ENCODE measurements at places on chromosomes 7 and 10. TPM values are rescaled to one million over a fixed set of nuclear protein-coding genes. Genes with fewer than 3 reads are reported as not detected.
A peak's percentile ranks its signal among the peaks of the same experiment; 100 is the strongest.

Gene RBP4
- total RNA-seq: not detected

Gene RNF133
- total RNA-seq: 4.9 TPM

Gene MINDY4
- total RNA-seq: 4.0 TPM

Gene ZMIZ1
- total RNA-seq: 35.8 TPM

Gene CRHR2
- total RNA-seq: not detected

Gene NUTM2A
- 1.1 TPM for total RNA-seq

DNA sequence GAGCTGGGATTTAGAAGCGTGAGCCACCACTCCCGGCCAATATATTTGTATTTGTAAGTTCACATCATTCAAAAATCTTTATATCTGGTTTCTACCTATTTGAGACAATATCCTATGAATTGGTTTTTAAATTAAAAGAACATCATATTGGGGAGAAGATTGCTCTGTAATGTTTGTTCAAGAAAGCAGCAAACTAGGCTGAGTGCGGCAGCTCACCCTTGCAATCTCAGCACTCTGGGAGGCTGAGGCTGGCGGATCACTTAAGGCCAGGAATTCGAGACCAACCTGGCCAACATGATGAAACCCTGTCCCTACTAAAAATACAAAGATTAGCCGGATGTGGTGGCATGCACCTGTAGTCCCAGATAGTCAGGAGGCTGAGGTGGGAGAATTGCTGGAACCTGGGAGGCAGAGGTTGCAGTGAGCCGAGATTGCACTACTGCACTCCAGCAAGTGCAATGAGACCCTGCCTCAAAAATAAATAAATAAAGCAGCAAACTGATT is 9.4 kb downstream of the NIPSNAP2 start:
- no peak for DNase-seq
- no peaks in the 10 kb centered on the region for H3K27me3 ChIP-seq
- H3K4me3 ChIP-seq: no peak overlapping the region

- H3K36me3 ChIP-seq: no peaks in the 10 kb centered on the region
- DNase-seq: no peak
- no peak overlapping the region for H3K27ac ChIP-seq
- H3K27me3 ChIP-seq: no peaks in the 10 kb centered on the region
- no peaks in the 10 kb centered on the region for H3K4me1 ChIP-seq
These were observed 77.8 kb downstream of the TEX36 start for GRCh38 chr10:125605167-125605566.

DNA sequence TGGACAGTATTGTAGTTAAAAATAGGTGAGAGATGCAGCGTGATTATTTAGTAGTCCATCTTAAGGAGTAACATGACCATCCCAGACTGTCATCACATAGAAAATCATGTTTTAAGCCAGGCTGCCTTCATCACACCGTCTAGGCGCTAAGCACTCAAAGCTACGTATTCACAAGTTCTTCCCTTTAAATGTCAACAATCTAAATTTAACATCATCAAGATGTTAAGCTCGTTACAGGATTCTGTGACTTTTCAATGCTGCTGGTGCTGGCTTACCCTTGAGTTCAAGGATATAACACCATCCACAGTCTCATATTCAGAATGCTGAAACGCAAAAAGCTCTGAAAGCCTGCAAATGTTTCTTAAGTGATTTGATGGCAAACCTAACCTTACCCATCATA is 109.5 kb upstream of the CDCA7L start:
- H3K36me3 ChIP-seq: no peaks in the 10 kb centered on the region
- H3K4me3 ChIP-seq: no peak overlapping the region
- peaks cover 16% of the 10 kb centered on the region for H3K4me1 ChIP-seq
- peaks cover 41% of the 10 kb centered on the region for H3K27me3 ChIP-seq

- no peak for DNase-seq
- no peaks in the 10 kb centered on the region for H3K36me3 ChIP-seq
- H3K4me1 ChIP-seq: no peaks in the 10 kb centered on the region
- no peak overlapping the region for H3K4me3 ChIP-seq
- H3K27me3 ChIP-seq: no peaks in the 10 kb centered on the region
These were observed 778.8 kb downstream of the LRMDA start for GRCh38 chr10:76210211-76210610.

DNA sequence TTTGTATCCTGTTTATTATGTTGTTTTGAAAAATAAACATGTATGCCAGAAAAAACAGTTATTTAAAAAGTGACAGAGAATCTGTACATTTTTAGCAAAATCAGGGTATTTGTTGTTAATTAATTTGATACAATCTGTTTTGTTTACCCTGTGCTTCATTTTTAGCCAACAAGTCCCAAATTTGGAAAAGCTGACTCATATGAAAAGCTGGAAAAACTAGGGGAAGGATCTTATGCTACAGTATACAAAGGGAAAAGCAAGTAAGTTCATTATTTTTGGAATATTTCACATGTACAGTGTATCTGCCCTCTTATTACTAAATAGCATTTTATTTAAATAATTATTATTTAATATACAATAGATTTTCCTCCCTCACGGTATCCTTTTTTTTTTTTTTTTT is 151.4 kb downstream of the CDK14 start:
- H3K27ac ChIP-seq: no peak overlapping the region
- no peak for DNase-seq
- H3K4me1 ChIP-seq: peaks cover 23% of the 10 kb centered on the region
- peaks cover 4% of the 10 kb centered on the region for H3K36me3 ChIP-seq
- H3K27me3 ChIP-seq: no peaks in the 10 kb centered on the region

DNA sequence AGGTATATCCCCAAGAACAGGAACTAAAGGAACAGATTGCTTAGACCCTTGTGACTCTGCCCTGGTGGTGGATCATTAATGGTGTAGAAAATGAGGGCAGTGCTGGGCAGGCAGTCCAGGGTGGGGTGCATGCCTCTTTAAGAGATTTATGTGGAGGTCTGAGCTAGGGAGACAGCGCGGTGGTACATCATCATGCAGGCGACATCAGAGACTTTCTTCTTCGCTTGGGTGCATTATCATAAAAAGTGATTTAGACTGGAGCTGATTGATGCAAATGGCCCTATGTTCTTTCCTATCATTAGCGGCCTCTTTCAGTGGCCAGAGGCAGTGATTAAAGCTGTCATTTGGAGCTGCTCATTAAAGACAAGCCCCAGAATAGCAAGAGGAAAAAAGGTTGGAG is 519.1 kb upstream of the GALNT17 start:
- H3K27me3 ChIP-seq: no peaks in the 10 kb centered on the region
- DNase-seq: no peak
- H3K27ac ChIP-seq: no peak overlapping the region
- no peak overlapping the region for H3K4me3 ChIP-seq
- H3K36me3 ChIP-seq: no peaks in the 10 kb centered on the region

GRCh38 chr10:97508342-97508741 is 9.6 kb downstream of the UBTD1 start:
- no peaks in the 10 kb centered on the region for H3K4me1 ChIP-seq
- no peak for DNase-seq
- H3K4me3 ChIP-seq: no peak overlapping the region
- no peaks in the 10 kb centered on the region for H3K36me3 ChIP-seq
- no peak overlapping the region for H3K27ac ChIP-seq

DNA sequence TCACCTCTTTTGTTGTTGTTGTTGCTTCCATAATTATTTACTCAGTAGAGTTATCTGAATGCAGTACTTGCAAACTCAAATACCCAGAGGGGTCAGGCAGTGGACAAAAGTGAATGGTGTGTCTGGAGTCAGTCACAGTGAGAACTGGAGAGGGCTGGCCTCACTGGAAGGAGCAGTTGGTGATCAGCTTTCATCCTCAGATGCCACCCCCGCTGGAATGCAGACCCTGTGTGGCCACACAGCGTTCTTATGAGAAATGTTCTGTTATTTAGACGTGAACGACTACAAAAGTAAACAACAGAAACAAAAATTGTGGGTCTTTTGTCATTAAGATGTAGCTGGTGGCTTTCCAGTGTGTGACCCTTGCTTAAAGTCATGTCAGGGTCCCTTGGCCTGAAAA is 29.6 kb upstream of the VPS41 start:
- peaks cover 16% of the 10 kb centered on the region for H3K27me3 ChIP-seq
- peaks cover 3% of the 10 kb centered on the region for H3K4me1 ChIP-seq
- H3K4me3 ChIP-seq: no peak overlapping the region
- no peaks in the 10 kb centered on the region for H3K36me3 ChIP-seq
- no peak for DNase-seq
- no peak overlapping the region for H3K27ac ChIP-seq

- no peaks in the 10 kb centered on the region for H3K27me3 ChIP-seq
- no peak for DNase-seq
- H3K36me3 ChIP-seq: no peaks in the 10 kb centered on the region
- H3K4me1 ChIP-seq: peaks cover 15% of the 10 kb centered on the region
These were observed 285.8 kb downstream of the CAMK1D start for GRCh38 chr10:12635127-12635541.

GRCh38 chr7:138837627-138838026 is 39.6 kb upstream of the ATP6V0A4 start:
- H3K4me3 ChIP-seq: no peak overlapping the region
- peak; percentile 12 for DNase-seq
- peaks cover 7% of the 10 kb centered on the region for H3K4me1 ChIP-seq
- no peaks in the 10 kb centered on the region for H3K27me3 ChIP-seq

DNA sequence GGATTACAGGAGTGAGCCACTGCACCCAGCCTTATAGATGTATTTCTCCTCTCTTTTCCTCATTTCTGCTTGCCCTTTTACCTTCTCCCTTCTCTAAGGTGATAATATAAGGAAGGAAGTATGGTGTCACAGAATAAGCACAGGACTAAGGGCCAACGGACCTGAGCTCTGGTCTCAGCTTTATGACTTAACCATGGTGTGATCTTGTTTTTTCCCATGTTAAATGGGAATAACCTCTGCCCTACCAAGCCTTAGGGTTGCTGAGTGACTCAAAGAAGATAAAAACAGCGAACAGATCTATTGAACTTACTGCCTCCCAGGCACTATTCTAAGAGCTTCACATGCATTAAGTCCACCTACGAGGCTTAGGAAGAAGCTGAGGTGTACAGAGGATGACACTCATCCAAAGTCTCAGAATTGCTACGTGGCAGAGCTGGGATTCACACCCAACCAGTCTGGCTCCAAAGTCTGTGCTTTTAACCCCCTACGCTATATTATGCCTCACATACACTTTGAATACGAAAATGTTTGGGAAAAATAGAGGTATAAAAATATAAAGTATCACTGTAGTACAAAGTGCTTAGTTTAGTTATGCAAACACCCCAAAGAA is 5.6 kb downstream of the UROS start:
- no peaks in the 10 kb centered on the region for H3K4me1 ChIP-seq
- peaks cover 11% of the 10 kb centered on the region for H3K36me3 ChIP-seq
- H3K27me3 ChIP-seq: no peaks in the 10 kb centered on the region

GRCh38 chr10:93656155-93656554 is 43.8 kb downstream of the PDE6C start:
- no peaks in the 10 kb centered on the region for H3K4me1 ChIP-seq
- H3K36me3 ChIP-seq: no peaks in the 10 kb centered on the region
- no peak overlapping the region for H3K27ac ChIP-seq
- DNase-seq: no peak
- no peak overlapping the region for H3K4me3 ChIP-seq
- no peaks in the 10 kb centered on the region for H3K27me3 ChIP-seq

DNA sequence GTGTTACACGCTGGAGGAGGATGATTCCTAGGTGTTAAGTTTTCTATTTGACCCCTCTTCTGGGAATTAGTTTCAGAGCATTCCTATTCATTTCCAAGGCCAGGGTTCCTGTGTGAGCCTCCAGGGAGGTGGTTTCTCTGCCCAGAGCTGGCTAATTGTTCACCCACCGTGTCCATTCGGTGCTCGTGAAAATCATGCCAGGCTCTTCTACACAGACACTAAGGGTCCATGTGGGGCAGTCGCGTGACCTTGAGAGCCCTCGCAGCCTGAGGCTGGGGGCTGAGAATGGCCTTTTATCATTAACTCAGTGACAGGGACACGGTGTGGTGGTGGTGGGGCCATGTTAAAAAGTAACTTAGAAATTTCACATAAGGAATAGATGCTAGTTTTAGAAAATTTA is 83.7 kb downstream of the EMX2 start:
- H3K4me3 ChIP-seq: no peak overlapping the region
- H3K27me3 ChIP-seq: peaks cover 20% of the 10 kb centered on the region
- DNase-seq: no peak
- no peak overlapping the region for H3K27ac ChIP-seq
- H3K36me3 ChIP-seq: no peaks in the 10 kb centered on the region

DNA sequence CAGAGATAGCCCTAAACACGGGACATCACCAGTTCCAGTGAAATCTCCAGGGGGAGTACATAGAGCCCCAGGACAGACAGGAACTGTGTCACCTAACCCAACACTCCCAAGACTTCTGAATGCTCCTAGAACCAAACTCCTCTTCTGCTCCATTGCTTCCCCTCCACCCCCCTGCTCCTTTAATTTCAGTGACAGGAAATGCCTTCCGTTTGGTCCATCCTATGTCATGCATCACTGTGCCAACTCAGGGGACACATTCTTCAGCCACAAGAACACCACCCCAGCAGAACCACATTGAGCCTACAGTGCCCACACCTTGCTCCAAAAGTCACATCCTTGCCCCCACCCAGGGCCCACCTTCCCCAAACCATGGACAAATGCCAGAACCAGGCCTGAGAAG is 100.5 kb downstream of the KCNMA1 start:
- H3K36me3 ChIP-seq: no peaks in the 10 kb centered on the region
- peaks cover 70% of the 10 kb centered on the region for H3K27me3 ChIP-seq
- H3K4me1 ChIP-seq: peaks cover 4% of the 10 kb centered on the region
- H3K27ac ChIP-seq: no peak overlapping the region
- no peak for DNase-seq
- H3K4me3 ChIP-seq: no peak overlapping the region

GRCh38 chr7:100705320-100705752 is 585 bp upstream of the POP7 start:
- H3K27ac ChIP-seq: peak overlapping the region; percentile 95
- H3K36me3 ChIP-seq: peaks cover 13% of the 10 kb centered on the region
- peak; percentile 83 for DNase-seq

Measured in A673 (cell line).